Breast epithelium (tissue), 4 donors: ENCODE measurements at places on chromosomes 5 and 9. TPM values are rescaled to one million over a fixed set of nuclear protein-coding genes. Genes with fewer than 3 reads are reported as not detected.

GRCh38 chr5:117594166-117594565 is 1019.5 kb upstream of the SEMA6A start:
- DNase-seq, result no peak

DNA sequence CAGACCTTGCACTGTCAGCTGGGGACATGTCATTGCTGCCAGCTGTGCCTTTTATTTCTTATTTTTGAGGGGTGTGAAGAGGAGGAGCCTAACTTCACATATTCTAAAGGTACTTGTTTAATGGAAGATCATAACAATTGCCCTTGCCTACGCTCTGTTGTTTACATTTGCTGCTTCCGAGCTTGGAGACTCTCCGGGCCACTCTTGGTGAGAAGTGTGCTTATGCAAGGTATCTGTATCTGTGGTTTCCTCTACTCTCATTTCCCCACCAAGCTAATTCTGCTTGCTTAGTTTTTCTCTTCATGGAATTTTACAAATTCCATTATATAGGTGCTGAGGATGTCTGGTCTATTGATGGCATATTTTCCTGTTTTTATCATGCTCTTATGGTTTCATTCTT is 105.3 kb downstream of the RASGRF2 start:
- DNase-seq, result no peak

DNA sequence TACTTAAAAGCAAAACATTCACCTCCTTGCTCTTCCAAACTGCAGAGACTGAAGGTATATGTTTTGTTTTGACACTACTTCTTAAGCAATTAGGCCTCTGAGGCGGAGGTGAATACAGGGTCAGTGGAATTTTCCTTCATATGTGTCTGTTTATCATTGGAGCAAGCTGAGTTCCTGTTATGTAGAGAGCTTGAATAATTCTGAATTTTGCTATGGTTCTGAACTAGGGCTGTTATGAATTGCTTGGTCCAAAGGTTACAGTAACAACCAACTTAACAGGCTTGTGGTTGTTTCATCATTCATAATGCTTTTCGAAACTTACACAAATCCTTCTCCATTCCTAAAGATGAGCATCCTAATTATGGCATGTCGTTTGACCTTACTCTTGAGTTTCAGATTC is 444.6 kb upstream of the MEF2C start:
- DNase-seq, result no peak

DNA sequence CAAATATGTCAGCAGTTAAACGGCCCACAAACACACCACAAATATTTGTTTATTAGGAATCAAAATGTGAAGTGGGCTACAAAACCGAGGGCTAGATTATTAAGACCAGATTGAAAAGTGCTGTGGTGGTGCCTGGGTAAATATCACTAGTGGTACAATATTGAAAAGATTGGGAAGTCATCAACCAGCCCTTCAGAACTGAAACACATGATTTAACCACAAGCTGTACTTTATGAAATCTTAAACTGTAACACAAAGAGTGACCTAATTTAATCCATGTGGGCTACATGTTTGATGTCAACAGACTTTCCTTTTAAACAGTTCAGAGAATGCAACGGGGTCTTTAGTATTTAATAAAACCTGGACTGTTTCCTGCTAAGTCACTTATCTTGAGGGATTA is 182.3 kb downstream of the SPATA31D1 start:
- no peak for DNase-seq

Gene SOHLH1
- total RNA-seq, result not detected

Gene PDGFRB
- 53.7 TPM for total RNA-seq

Gene SNCAIP
- total RNA-seq, result 9.8 TPM
